Naive thymus-derived CD8-positive, alpha-beta T cell (primary cell): ENCODE measurements at places on chromosomes 1 and 21. TPM values are rescaled to one million over a fixed set of nuclear protein-coding genes. Genes with fewer than 3 reads are reported as not detected.

Gene RGS13
- not detected for polyA plus RNA-seq

DNA sequence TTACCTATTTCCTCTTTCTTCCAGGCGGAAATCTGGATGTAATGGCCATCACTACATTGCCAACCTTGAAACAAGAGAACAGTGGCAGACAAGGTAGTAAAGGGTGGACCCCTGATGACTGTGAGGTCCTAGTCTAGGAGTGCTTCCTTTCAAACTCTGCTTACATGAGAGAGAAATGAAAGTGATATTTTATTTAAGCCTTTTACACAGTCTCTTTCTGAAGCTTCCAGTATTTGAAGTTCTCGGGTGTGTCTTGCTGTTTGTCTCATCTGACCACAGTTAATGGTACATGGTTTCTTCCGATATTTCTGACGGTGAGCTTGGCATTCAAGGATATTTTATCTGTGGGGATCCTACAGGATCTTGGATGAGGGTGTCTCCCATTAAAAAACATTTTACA, 215.2 kb downstream of the SLC45A1 start:
- no peaks in the 10 kb centered on the region for H3K27me3 ChIP-seq
- peak overlapping the region; percentile 75 for H3K4me3 ChIP-seq
- peak overlapping the region; percentile 96 for H3K27ac ChIP-seq
- no peak for DNase-seq

Gene INSRR
- not detected for polyA plus RNA-seq

Gene TDRD5
- polyA plus RNA-seq: not detected

Gene NBPF4
- polyA plus RNA-seq: not detected

- no peak overlapping the region for H3K27ac ChIP-seq
- H3K4me3 ChIP-seq: no peak overlapping the region
- no peak for DNase-seq
- H3K27me3 ChIP-seq: no peaks in the 10 kb centered on the region
Measured at GRCh38 chr1:173581383-173582079, 21.3 kb downstream of the SLC9C2 start.

GRCh38 chr1:89170170-89171066, 5.4 kb downstream of the GBP7 start:
- H3K27ac ChIP-seq: no peak overlapping the region
- no peaks in the 10 kb centered on the region for H3K36me3 ChIP-seq
- no peaks in the 10 kb centered on the region for H3K4me1 ChIP-seq
- no peaks in the 10 kb centered on the region for H3K27me3 ChIP-seq
- DNase-seq: no peak

DNA sequence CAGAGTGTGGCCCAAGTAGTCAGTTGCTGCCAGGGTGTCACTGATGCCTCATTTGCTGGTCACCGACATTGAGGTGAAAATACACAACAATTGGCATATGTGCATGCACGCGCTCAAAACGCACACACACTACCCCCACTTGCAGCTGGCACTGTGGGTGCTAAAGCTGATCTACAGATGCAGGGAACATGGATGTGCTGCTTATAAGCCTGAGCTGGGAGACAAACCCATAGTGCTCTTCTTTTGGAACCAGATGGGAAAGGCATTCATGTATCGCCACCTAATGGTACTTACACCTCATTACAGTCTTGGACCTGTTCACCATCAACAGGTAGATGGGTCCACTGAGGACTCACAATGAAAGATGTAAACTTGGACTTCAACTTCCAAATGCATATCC, 70.3 kb upstream of the CAMK1G start:
- no peaks in the 10 kb centered on the region for H3K4me1 ChIP-seq
- H3K27me3 ChIP-seq: peaks cover 24% of the 10 kb centered on the region
- no peak overlapping the region for H3K27ac ChIP-seq
- H3K4me3 ChIP-seq: no peak overlapping the region
- DNase-seq: no peak

Gene CFHR1
- not detected for polyA plus RNA-seq

GRCh38 chr1:23303524-23303923, 40.6 kb downstream of the HNRNPR start:
- no peak overlapping the region for H3K4me3 ChIP-seq
- no peaks in the 10 kb centered on the region for H3K27me3 ChIP-seq
- H3K36me3 ChIP-seq: no peaks in the 10 kb centered on the region
- peak overlapping the region; percentile 15 for H3K27ac ChIP-seq
- H3K4me1 ChIP-seq: peaks cover 2% of the 10 kb centered on the region

Gene BEST4
- not detected for polyA plus RNA-seq

- no peak overlapping the region for H3K27ac ChIP-seq
- peaks cover 25% of the 10 kb centered on the region for H3K4me1 ChIP-seq
- H3K36me3 ChIP-seq: peaks cover 65% of the 10 kb centered on the region
- DNase-seq: no peak
- H3K27me3 ChIP-seq: no peaks in the 10 kb centered on the region
Measured at GRCh38 chr1:233112186-233113008, 162.0 kb downstream of the NTPCR start.

DNA sequence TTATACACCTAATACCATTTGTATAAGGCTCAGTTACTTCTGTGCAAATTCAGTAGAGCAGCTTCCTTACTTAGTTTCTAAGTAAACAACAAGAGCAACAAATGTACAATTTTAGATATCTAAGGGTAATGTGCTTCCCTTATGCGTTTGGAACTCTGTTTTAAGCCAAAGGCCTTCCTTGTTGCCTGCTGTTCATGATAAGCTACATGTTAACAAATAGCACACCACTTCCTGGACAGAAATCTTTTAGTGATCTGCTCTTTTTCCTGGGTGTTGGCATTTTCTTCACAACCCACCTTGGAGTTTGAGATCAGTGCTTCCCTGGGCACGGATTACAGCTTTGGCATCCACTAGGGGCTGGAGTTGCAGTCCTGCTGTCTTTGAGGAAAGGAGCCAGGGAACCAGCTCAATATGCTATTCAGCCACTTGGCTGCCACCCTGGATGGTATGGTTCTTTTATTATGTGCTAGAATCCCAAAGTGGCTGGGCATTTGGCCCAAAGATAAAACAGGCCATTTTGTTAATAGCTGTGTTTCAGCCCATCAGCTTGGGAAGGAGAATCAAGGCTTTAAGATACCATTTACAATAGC, 55.6 kb upstream of the ADAR start:
- peaks cover 14% of the 10 kb centered on the region for H3K27me3 ChIP-seq
- no peak overlapping the region for H3K27ac ChIP-seq
- no peaks in the 10 kb centered on the region for H3K36me3 ChIP-seq

GRCh38 chr1:94418664-94419655, 771 bp downstream of the ABCD3 start:
- H3K4me3 ChIP-seq: no peak overlapping the region
- H3K27me3 ChIP-seq: no peaks in the 10 kb centered on the region
- no peak for DNase-seq

- no peaks in the 10 kb centered on the region for H3K36me3 ChIP-seq
- H3K4me3 ChIP-seq: no peak overlapping the region
- no peaks in the 10 kb centered on the region for H3K4me1 ChIP-seq
- DNase-seq: no peak
- H3K27me3 ChIP-seq: no peaks in the 10 kb centered on the region
Measured at GRCh38 chr21:27365394-27365793, 398.5 kb upstream of the ADAMTS5 start.

- H3K4me1 ChIP-seq: no peaks in the 10 kb centered on the region
- no peaks in the 10 kb centered on the region for H3K36me3 ChIP-seq
- H3K27me3 ChIP-seq: no peaks in the 10 kb centered on the region
- H3K4me3 ChIP-seq: no peak overlapping the region
- H3K27ac ChIP-seq: no peak overlapping the region
- no peak for DNase-seq
Measured at GRCh38 chr1:53087332-53088285, 25.6 kb downstream of the PODN start.

Gene LGALS8
- 36.3 TPM for polyA plus RNA-seq

- no peaks in the 10 kb centered on the region for H3K27me3 ChIP-seq
- peaks cover 40% of the 10 kb centered on the region for H3K4me1 ChIP-seq
- H3K36me3 ChIP-seq: peaks cover 32% of the 10 kb centered on the region
- peak overlapping the region; percentile 29 for H3K4me3 ChIP-seq
- DNase-seq: no peak
- peak overlapping the region; percentile 78 for H3K27ac ChIP-seq
Measured at GRCh38 chr1:66371233-66372005, 162.5 kb upstream of the SGIP1 start.

GRCh38 chr1:40301066-40301465, 16.0 kb downstream of the COL9A2 start:
- H3K4me3 ChIP-seq: no peak overlapping the region
- no peaks in the 10 kb centered on the region for H3K36me3 ChIP-seq
- no peak overlapping the region for H3K27ac ChIP-seq
- DNase-seq: no peak
- H3K4me1 ChIP-seq: no peaks in the 10 kb centered on the region

GRCh38 chr21:42094811-42095210, 23.7 kb downstream of the UMODL1 start:
- no peak overlapping the region for H3K27ac ChIP-seq
- peaks cover 5% of the 10 kb centered on the region for H3K36me3 ChIP-seq
- H3K4me1 ChIP-seq: peaks cover 8% of the 10 kb centered on the region
- H3K4me3 ChIP-seq: no peak overlapping the region
- H3K27me3 ChIP-seq: no peaks in the 10 kb centered on the region
- no peak for DNase-seq

DNA sequence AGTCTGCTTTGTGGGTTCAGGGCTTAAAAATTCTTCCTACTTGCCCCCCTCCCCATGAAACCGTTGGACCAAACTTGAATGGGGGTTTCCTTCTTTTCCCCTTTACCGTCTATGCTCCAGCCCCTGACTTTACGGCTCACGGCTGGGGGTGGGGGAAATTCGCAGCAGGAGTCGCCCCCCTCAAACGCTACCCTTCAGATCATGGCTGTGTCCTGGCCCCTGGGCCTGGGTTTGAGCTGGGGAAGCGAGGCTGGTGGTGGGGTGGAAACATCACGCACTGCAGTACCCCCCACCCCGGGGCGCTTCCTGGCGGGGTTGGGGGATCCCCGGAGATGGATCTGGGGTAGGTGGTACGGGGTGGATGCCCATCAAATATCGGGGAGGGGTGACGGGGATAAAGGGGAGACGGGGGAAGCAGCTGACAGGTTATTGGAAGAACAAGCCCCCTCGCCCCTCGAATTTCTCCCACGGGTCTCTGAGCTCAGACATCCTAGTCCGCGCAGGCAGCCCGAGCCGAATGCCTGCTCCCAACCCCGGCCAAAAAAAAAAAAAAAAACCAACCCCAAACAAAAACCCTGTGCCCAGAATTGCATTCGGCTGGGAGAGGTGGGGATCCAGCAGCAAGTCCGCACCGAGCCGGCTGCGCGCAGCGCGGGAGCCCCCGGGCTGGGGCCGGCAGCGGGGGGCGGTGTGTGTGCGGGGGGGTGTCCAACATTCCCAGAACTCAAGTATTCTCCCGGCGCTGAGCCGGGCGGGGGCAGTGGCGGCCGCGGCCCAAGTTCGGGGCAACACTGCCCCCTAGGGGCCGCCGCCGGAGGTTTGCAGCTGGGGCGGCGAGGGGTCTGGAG, 59.0 kb upstream of the ACOT11 start:
- DNase-seq: peak; percentile 70
- H3K4me1 ChIP-seq: peaks cover 51% of the 10 kb centered on the region
- peaks cover 3% of the 10 kb centered on the region for H3K27me3 ChIP-seq
- H3K4me3 ChIP-seq: peak overlapping the region; percentile 90
- peak overlapping the region; percentile 75 for H3K27ac ChIP-seq
